Stimulated activated CD4-positive, alpha-beta T cell treated with anti-CD3 and anti-CD28 coated beads, Interleukin-1b, Interleukin-23, amount 100 ng/mL, for 4 hours (primary cell): ENCODE measurements at places on chromosomes 13 and 19.

DNA sequence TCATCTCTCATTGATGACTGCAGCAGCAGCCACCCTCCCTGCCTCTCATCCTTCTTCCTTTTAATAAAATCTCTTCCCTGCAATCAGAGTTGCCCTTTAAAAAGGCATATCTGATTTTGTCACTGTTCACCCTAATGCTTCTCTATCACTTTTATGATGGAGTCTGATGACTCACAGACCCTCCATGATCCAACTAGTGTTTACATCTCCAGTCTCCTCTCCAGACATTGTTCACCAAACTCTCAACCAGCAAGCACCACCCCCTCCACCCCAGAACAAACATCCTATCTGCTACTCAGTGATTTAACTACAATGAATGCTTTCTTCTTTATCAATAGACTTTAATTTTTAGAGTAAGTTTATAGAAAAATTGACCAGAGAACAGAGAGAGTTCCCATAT, 59.5 kb downstream of the TNFSF11 start:
- DNase-seq, result no peak

DNA sequence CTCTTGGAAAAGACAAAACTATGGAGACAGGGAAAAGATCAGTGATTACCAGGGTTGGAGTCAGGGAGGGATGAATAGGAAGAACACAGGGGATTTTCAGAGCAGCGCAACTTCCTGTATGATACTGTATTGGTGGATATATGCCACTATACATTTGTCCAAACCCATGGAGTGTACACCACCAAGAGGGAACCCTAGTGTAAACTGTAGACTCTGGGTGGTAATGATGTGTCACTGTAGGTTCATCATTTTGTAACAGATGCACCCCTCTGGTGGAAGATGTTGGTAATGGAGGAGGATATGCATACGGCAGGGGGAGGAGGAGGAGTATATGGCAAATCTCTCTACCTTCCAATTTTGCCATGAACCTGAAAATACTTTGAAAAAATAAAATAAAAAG, 68.1 kb downstream of the UFM1 start:
- no peak for DNase-seq

DNA sequence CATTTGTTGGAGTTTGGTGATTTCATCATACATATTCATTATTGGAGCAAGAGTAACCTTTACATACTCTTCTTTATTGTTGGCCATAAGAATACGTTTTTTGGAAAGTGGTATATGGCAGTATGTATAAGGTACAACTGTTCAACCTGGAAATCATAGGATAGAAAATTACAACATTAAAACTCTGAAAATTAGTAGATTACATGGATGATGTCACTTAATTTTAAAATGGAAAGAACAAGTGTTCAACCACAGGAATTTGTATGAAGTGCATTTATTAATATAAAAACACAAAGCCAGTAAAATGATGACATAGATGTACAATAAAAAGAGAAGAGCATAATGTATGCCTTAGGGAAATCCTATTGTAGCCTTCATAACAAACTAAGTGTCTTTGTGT, 7.3 kb upstream of the ZNF155 start:
- DNase-seq, result no peak

- no peak for DNase-seq
Measured at GRCh38 chr19:29293736-29294342, 80.9 kb upstream of the UQCRFS1 start.

DNA sequence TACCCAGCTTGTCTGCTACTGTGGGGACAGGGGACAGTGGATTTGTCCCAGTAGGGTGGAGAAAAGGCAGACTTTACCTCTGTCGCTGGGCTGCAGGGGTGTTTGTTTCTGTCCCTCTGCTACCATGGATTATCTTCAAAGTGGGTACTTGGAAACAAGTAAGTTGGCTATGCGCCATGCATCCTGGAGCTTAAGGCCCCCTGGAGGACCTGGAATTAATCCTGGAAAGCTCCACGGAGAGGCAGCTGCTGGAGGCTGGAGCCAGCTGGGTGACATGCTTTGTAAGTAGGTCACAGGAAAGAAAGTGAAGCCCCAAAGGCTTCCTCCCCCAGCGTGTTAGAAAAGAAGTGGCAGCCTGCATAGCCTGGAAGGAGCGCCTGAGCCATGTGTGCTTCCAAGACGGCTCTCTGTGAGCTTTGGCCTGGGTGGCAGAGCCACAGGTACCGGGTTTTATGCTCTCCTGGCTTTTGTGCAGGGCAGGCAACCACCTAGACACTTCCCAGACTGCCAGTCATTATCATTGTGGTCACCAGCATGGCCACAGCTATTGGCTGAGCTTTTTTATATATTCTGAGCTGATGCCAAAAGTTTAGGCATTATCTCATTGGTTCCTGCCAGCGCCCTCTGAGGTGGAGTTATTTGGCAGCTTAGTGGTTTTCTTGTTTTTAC, 9.5 kb downstream of the B3GLCT start:
- no peak for DNase-seq

- DNase-seq, result no peak
Measured at GRCh38 chr19:28210886-28211285, 1002.1 kb downstream of the UQCRFS1 start.
